ENCODE measurements at places on chromosomes 2 and 18.

DNA sequence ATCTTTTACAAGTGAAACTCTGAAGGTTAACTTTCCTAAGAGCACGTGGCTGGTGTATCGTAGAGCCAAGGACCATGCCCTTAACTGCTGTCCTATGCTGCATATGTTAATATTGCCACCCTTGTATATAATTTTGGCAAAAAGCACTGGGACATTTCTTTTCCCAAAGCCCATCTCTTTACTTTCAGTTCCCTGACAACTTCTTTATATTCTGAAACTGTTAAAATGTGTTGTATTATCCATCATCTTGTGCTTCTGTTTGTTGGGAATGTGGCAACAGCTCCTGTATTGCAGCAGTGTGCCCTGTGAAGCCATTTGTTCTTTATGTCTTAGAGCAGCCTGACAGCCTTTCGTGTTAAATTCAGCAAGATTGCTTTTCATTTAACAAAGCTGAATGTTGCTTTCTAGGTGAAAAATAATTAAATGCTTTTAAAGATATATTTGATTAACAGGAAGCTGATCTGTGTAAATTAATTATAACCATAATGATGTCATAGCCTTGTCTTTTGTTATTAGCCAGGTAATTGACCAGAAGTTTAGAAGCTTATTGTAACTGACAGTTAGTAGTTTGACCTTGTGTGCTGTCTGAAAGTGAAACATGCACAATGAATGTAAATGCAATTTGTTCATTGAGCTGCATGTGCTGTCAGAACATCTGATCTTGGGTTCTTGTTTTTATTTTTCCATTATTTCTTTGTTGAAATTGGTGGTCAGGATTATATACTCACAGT lies 9.7 kb downstream of the RHBDD1 start:
- DNase-seq = no peak

GRCh38 chr2:182973441-182974352 lies 64.6 kb downstream of the NCKAP1 start:
- no peak for DNase-seq

DNA sequence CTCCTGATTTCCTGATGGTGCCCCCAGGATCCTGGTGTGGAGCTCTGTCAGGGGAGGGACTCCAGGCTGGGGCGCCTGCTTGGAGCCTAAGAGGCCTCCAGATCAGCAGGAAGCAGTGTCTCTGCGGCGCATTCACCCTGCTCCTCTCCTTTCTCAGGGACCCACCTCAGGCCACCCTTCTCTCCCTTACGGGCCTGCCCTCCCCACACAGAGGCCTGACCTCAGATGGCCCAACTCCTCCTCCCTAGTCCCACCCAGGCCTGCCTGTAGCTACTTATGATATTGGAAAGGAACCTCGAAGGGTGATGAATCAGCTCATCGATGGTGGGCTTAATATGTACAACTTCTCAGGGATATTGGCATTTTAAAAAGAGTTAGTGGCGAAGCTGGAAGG lies 10.6 kb downstream of the TMEM37 start:
- DNase-seq = no peak

DNA sequence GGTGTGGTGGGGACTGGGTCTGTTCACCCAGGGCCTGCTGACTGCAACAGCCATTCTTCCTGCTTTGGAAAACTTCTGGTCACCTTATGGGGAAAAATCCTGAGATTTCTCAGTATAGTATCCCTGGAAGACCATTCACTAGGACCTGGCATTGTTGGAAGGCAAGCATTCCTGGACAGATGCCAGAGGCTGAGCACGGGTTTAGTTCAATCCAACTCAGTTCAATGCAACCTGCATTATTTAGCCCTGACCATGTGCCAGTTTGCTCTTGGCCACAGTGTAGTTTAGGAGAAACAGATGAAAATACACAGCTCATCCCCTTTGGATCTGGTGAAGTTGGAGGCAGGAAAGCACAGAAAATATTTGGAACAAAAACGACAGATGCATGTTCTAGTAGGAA lies 95.9 kb downstream of the LPIN1 start:
- no peak for DNase-seq

DNA sequence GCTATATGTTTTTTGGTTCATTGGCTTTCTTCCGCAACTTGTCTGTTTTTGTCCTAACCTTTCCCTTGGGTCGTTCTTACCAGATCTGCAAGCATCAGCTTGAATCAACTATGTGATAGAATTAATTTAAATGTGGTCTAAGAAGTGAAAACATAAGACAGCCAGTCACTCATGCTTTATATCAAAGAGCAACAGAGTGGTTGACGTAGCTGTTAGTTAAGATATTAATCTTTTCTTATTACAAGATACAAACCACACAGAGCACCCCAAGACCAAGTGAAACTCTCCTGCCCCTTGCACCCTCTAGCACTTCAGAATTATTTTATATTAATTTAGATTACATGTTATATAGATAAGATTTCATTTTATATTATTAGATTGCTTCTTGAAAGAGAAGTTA lies 15.2 kb downstream of the IL18RAP start:
- DNase-seq = no peak

DNA sequence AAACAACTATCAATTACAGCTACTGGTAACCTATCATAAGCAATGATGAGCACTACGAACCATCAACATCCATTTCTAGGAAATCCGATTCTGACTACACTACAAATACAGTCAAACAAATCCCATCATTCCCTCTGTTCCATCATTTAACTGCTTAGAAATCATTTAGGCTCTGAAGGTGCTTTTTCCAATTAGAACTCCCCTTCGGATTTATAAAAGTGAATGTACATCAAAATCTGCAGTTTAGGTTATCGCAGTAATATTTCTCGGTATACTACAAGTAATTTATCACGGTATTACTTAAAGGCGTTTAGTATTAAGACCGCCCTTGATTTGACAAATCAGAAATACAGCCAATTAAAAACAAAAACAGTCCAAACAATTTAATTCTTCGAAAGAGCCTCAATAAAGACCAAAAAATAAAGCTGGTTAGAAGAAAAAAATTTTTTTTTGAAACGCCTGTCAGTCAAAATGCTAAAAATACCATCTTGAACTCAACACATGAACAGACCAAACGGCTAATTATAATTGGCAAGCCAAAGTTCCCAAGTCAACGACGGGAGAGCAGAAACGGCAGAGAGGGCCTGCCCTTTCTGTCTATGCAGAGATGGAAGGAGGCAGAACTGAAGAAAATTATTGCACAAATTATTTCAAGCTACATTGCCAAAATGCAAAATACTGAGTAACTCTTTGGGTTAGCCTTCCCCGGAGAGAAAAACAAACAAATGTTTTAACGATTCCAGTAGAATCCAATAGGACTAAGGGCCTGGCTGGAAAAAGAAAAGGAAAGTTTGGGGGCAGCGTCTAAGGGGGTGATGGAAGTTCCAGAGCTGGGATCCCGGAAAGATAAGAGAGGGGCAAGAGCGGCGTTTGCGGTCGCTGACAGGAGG lies 1.2 kb downstream of the VPS54 start:
- no peak for DNase-seq

DNA sequence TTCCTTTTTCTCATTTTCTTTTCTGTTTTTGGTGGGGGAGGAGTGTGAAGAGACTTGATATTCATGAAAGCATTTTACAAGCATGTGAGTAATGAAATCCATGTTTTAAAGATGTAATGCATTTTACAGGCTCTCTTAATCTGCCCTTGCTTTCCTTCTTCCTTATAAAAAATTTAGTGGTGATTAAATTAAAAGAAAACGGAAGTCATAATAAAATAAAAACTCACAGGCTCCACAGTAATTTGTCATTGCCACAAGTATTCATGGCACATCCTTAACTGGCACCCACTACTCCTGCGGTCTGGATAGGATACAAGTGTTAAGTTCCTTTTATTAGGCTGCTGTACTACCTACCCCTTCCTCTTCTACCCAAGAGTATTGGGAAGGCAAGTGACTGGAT lies 241.2 kb downstream of the SLC4A3 start:
- DNase-seq = no peak

- no peak for DNase-seq
These were observed 359.1 kb upstream of the SPRED2 start for GRCh38 chr2:65791404-65791975.

- DNase-seq = no peak
These were observed 51.6 kb upstream of the TAF1B start for GRCh38 chr2:9791711-9792110.

- no peak for DNase-seq
These were observed 303.0 kb downstream of the DYSF start for GRCh38 chr2:71756280-71756906.

DNA sequence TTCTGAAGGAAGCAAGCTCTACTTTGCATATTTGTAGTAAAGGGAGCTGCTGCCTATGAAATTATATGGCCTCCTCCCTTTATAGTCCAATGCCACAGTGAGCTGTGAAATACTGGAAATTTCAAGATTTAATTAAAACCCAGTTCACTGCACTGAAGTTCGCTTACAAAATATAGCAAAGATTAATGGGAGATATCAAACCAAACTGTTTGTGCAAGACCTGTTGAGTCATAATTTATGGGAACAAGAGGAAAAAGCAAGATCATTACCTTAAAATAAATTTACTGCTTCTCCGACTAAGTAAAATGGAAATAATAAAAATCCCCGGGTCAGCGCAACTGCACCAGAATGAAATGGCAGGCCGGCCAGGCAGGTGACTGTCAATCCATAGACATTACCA lies 215.5 kb upstream of the RAB6C start:
- DNase-seq = no peak

DNA sequence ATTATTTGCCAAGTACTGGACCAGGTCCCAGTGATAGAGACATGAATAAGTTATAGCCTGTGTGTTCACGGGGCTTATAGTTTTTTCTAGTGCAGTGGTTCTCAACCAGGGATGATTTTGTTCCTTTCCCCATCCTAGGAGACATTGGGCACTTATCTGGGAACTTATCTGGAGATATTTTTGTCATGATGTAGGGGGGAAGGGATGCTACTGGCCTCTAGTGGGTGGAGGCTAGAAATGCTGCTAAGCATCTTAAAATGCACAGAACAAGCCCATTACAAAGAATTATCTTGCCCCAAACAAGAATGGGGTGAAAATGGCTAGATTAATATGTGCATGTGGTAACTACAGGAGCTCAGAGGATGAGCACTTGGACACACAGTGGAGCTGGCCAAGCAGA lies 75.2 kb downstream of the KLHL29 start:
- DNase-seq = no peak

GRCh38 chr2:85548608-85548900 lies 9.6 kb downstream of the MAT2A start:
- DNase-seq = no peak

DNA sequence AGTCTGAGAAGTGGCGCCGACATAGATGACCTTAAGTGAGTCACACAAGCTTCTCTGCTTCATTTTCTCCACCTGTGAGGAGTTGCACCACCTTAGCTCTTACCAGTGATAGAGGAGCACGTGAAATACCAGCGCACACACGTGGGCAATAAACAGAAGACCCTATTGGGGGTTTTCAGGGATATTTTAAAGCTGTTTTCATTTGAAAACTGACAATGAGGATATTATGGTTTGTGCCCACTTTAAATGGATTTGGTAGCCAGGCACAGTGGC lies 47.3 kb upstream of the FZD7 start:
- DNase-seq = no peak

- no peak for DNase-seq
These were observed 90.4 kb upstream of the CBLN2 start for GRCh38 chr18:72634500-72634899.

- peak; percentile 58 for DNase-seq
These were observed 1.2 kb downstream of the ANKMY1 start for GRCh38 chr2:240556553-240557100.

GRCh38 chr18:46335534-46336101 lies 231.4 kb downstream of the HAUS1 start:
- DNase-seq = no peak

- no peak for DNase-seq
These were observed 10.6 kb downstream of the CFLAR start for GRCh38 chr2:201126308-201127151.

DNA sequence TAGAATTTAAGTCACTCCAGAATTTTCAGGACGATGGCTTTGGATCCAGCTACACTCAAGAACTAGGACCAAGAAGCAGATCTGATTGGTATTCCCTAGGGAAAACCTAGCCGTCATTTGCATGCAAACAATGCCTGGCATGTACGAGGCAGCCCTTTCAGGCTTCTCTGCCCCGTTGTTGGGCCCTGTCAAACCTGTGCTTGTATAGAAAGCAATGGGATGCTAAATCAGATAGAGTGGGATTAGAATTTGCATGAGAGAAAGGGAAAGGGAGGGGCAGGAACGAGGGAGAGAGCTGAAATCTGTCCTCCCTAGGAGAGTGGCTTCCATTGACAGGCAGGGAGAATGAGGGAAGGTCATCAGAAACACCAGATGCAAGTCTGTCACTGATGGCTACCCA lies 28.6 kb downstream of the ARID5A start:
- DNase-seq = peak; percentile 88

GRCh38 chr18:79487183-79487800 lies 91.6 kb downstream of the NFATC1 start:
- no peak for DNase-seq

DNA sequence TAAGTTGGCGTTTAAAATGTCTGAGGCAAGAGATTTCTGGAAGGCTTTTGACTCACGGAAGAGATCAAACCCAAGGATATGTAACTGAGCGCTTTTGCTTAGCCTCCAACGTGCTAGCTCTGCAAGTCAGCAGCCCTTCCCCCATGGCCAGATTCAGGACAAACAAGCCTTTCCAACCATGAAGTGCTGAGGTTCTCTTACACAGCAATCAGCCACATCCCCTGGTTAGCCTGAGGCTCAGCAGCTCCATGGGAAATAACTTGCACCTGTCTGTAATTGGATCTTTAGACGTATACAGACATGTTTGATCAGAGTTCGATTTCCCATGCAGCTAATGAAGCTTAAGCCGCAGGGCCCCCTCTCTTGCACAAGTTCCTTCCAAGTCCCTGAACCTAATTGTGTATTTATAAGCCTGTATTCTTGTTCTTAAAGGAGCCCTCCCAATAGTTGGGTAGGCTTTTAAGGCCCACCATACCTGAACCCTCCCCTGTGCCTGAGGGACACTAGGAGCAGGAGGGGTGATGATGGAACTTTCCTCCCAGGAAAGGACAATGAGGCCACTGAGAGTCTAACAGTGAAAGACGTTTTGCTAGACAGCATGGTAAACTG lies 2.1 kb upstream of the TMEM131 start:
- DNase-seq = no peak

DNA sequence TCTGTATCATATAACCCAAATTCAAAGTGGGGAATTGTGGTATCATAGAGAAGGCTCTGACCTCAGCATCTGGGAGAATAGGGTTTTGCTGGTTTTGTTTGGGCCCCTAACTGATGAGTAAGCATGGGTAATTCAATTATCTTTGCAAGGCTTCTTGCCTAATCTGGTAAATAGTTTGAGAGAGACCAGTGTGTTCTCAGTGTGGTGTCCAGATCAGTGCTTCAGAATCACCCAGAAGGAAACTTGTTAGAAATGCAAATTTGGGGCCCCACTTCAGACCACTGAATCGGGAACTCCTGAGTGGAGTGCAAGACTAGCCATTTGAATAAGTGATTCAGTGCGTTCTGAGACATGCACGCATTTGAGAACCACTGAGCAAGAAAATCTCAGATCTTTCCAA lies 282.7 kb downstream of the EPHA4 start:
- no peak for DNase-seq

DNA sequence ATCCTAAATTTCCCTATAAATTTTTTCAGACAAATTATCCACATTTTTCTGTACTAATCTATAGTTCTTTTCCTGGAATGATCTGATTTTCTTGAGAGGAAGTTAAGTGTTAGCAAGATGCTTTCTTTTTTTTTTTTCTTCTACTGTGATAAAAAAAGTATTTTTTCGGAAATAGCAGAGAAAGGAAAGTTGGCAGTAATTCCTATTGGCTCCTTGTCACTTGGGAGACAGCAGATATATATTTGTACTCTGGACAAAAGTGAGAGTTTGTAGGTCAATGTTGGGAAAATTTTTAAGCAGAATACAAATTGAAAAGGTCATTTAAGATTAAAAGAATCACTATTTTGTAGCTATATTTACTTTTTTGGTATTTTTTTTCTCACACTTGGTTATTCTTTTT lies 635.7 kb upstream of the NRXN1 start:
- DNase-seq = no peak
